NCI-H510A treated with DMSO at 0.1 percent for 48 hours (cell line): ENCODE measurements at places on chromosomes 1 and 21.

DNA sequence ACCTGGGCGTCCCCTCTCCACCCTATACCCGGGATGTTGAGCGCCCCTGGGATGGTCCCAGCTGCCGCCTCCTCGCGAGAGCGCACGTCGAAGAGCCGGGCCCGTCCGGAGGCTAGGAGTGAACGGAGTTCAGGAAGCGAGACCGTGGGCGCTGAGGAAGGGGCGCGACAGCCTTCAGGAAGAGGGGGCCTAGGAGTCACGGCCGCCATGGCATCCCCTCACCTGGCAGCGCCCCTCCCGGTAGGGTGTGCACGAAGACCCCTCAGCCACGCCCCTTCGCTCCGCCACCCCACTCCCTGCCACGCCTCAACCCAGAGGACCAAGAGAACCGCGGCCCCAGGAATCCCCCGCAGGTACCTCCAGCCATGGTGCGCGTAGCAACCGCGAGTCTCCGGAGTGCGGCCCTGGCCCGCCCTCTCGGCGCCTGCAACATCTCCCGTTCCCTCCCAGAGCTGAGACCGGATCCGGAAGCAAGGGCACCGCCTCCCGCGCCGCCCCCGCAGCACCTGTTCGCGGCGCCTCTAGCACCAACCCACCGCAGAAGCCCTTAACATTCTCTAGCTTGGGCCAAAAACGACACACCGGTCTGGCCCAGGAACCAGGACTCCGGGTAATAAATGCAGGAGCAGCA lies at the start of gene TSTD1:
Gene TSTD1 (minus strand): TSS at position 442 of the 631 bp plus-strand sequence. CDS start 75 bp downstream, at position 367.
- peak; percentile 78 for DNase-seq

DNA sequence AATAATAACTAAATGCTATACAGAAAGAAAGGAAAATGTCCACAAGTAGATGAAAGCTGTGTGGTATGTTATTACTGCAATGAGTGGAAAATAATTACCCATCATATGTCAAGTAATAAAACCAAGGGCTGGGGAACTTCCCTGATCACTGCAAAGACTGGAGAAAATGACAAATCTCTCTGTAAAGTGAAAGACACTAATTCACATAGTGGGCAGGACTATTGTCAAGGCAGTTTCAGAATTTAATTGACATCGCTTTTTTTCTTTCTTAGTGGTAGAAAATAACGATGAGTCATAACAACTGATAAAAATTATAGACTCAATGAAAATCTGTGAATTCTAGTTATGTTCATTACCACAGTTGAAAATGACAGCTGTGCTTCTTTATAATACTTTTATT lies 153.7 kb upstream of the ST6GALNAC5 start:
- DNase-seq: no peak

- no peak for DNase-seq
These were observed 4.1 kb upstream of the NPPB start for GRCh38 chr1:11862890-11863289.

DNA sequence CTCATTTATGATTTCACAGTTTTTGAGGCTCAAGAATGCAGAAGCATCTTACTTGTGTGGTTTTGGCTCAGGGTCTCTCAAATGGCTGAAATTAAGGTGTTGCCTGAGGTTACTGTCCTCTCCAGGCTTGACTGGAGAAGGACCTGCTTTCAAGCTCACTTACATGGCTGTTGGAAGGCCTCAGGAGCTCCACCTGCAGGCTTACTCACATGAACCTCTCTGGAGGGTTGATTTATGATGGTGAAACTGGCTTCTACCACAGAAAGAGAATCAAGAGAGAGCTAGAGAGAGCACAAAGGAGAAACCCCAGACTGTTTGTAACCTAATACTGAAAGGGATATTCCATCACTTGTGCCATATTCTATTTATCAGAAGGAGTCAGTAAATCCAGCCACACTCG lies 6.2 kb upstream of the KCNK2 start:
- peak; percentile 24 for DNase-seq

GRCh38 chr1:47608296-47608875 lies 170.5 kb downstream of the FOXD2 start:
- DNase-seq: no peak

DNA sequence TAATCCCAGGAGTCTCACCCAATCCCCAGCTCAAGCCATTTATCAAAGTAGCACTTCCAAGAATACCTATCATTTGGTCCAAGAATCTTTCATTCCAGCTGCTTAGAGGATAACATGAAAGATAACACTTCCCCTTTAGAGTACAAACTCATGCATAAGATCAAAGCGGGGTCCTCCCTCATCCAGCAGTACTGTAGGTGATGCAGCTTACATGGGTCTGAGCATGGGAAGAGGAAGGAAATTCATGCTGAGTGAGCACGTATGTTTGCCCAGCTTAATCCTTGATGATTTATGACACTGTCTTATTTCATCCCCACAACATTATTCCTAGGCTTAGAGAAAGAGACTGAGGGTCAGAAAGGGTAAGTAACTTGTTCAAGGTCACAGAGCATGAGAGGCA lies 167.1 kb upstream of the GJB5 start:
- DNase-seq: peak; percentile 96

GRCh38 chr1:214967865-214968575 lies 114.5 kb upstream of the KCNK2 start:
- DNase-seq: no peak
